ENCODE measurements at places on chromosomes 5 and 9. TPM values are rescaled to one million over a fixed set of nuclear protein-coding genes. Genes with fewer than 3 reads are reported as not detected.

The C5orf58 gene
- not detected for total RNA-seq

The CMBL gene
- total RNA-seq: 141 TPM

The GPR150 gene
- total RNA-seq: not detected

The PPP3R2 gene
- total RNA-seq: not detected

The UBE2QL1 gene
- not detected for total RNA-seq

The SLC4A9 gene
- not detected for total RNA-seq

The FAM221B gene
- total RNA-seq: not detected

The FNIP1 gene
- total RNA-seq: 16.0 TPM

The TMC1 gene
- not detected for total RNA-seq

The CDK9 gene
- 38.3 TPM for total RNA-seq

The F2RL1 gene
- total RNA-seq: 11.9 TPM

The NEURL1B gene
- total RNA-seq: 13.8 TPM

The HACD4 gene
- 2.2 TPM for total RNA-seq

The ITGA2 gene
- total RNA-seq: 1.9 TPM

The IFNK gene
- total RNA-seq: not detected

The EXOC3 gene
- 12.0 TPM for total RNA-seq

The PDLIM7 gene
- total RNA-seq: 188 TPM

The LCP2 gene
- not detected for total RNA-seq

The UAP1L1 gene
- total RNA-seq: 2.3 TPM

The IFNB1 gene
- total RNA-seq: not detected

The REEP2 gene
- total RNA-seq: 8.9 TPM

The KIF12 gene
- 19.3 TPM for total RNA-seq

The KIAA0825 gene
- total RNA-seq: 0.07 TPM

The ZNF366 gene
- total RNA-seq: not detected

The SMARCA2 gene
- 20.8 TPM for total RNA-seq

The CCDC183 gene
- not detected for total RNA-seq

The GABRG2 gene
- not detected for total RNA-seq

The INSL4 gene
- total RNA-seq: not detected

The COL23A1 gene
- 1.2 TPM for total RNA-seq

The MARVELD2 gene
- 5.4 TPM for total RNA-seq

The STK32A gene
- not detected for total RNA-seq

The PCA3 gene
- not detected for total RNA-seq

The MYMK gene
- not detected for total RNA-seq

The RNF183 gene
- total RNA-seq: 0.23 TPM

The PCDHGA1 gene
- total RNA-seq: not detected

The NAIP gene
- not detected for total RNA-seq

The FSD1L gene
- 1.5 TPM for total RNA-seq

The NEUROG1 gene
- not detected for total RNA-seq

The UBTD2 gene
- 31.8 TPM for total RNA-seq

The LCNL1 gene
- not detected for total RNA-seq

The C1QTNF3 gene
- not detected for total RNA-seq

The CMYA5 gene
- not detected for total RNA-seq

The PLPP7 gene
- total RNA-seq: 1.7 TPM

The OR2V2 gene
- not detected for total RNA-seq

The GFPT2 gene
- total RNA-seq: 5.2 TPM

The RNF180 gene
- not detected for total RNA-seq

The LCN6 gene
- not detected for total RNA-seq

The SLC6A18 gene
- total RNA-seq: not detected

The LEAP2 gene
- not detected for total RNA-seq

The SIT1 gene
- total RNA-seq: not detected

The DAPK1 gene
- 16.3 TPM for total RNA-seq

The SPINK1 gene
- total RNA-seq: not detected

The PPP2R2B gene
- total RNA-seq: 1.5 TPM

The ORM2 gene
- not detected for total RNA-seq

The PCDHB7 gene
- total RNA-seq: 1.2 TPM

The PCDHGA10 gene
- total RNA-seq: 0.14 TPM

The THOC3 gene
- 21.4 TPM for total RNA-seq

The PCDHGB4 gene
- total RNA-seq: not detected

The CRB2 gene
- not detected for total RNA-seq
